Epithelial cell of umbilical artery (primary cell): ENCODE measurements at places on chromosomes 6 and 20. TPM values are rescaled to one million over a fixed set of nuclear protein-coding genes. Genes with fewer than 3 reads are reported as not detected.

TTLL9 gene
- not detected in 2 replicates for total RNA-seq

HLA-DQB1 gene
- not detected in 2 replicates for total RNA-seq

SLC2A4RG gene
- total RNA-seq = 9.1 and 10.4 TPM in 2 replicates

ECT2L gene
- total RNA-seq = 0.32 TPM in 1 of 2 replicates, not detected in the other

DDO gene
- total RNA-seq = under 0.01 and 1.1 TPM in 2 replicates

SIRPD gene
- not detected in 2 replicates for total RNA-seq

AGER gene
- under 0.01 and 0.46 TPM in 2 replicates for total RNA-seq

GHRH gene
- not detected in 2 replicates for total RNA-seq

CARMIL1 gene
- 3.8 and 6.2 TPM in 2 replicates for total RNA-seq

EDN1 gene
- total RNA-seq = 229 and 433 TPM in 2 replicates

CRISP3 gene
- not detected in 2 replicates for total RNA-seq

RCAN2 gene
- 0.32 TPM in 1 of 2 replicates, not detected in the other for total RNA-seq

TNF gene
- total RNA-seq = under 0.01 TPM in 1 of 2 replicates, not detected in the other

MCHR2 gene
- total RNA-seq = not detected in 2 replicates

MUCL3 gene
- total RNA-seq = not detected in 2 replicates

PAX1 gene
- not detected in 2 replicates for total RNA-seq

PLCB4 gene
- total RNA-seq = 1.6 and 3.6 TPM in 2 replicates

GPR6 gene
- not detected in 2 replicates for total RNA-seq

SRMS gene
- not detected in 2 replicates for total RNA-seq
